Hepatic stellate cell (primary cell): ENCODE measurements at places on chromosomes 11 and 22.

- DNase-seq = no peak
Measured at GRCh38 chr22:30230787-30231461, 15.6 kb downstream of the LIF start.

DNA sequence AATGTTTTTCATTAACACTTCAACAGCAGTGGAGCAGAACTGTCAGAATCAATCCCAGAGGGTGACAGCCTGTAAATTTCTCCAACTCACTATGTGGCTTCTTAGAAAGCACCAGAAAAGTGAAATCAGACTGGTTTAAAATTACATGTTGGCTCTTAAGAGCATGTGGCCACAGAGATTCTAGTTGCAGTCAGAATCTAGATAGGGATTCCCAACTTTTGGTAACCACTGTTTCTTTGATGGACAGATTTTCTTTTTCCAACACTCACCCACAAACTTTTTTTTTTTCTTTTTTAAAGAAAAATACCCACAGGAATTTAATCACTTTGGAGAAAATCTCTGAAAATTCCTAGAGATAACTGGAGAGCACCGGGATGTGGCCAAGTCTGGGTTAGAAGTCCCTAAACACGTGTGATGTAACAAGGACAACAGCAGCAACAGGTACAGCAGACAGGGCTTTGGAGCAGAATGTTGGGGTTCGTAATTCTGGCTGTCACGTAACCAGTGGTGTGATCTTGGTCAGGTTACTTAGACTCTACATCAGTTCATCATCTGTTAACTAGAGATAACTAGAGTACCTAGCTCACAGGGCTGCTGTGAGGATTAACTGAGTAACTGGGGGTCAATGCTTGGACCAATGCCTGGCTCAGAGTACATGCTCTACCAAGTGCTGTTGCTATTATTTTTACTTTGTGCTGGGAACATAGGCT is 100.1 kb downstream of the NAT10 start:
- DNase-seq = no peak

GRCh38 chr22:32309585-32310251 is 47.9 kb upstream of the RFPL3 start:
- no peak for DNase-seq

- no peak for DNase-seq
Measured at GRCh38 chr11:13963169-13963948, 836 bp downstream of the SPON1 start.

- DNase-seq = no peak
Measured at GRCh38 chr11:1573903-1574237, 1.8 kb upstream of the DUSP8 start.

- DNase-seq = no peak
Measured at GRCh38 chr11:15189641-15190365, 75.1 kb downstream of the INSC start.

GRCh38 chr11:776561-777287 is 563 bp downstream of the GATD1 start:
- DNase-seq = peak; percentile 74

- no peak for DNase-seq
Measured at GRCh38 chr11:44016546-44017442, 31.0 kb upstream of the ACCSL start.

- DNase-seq = no peak
Measured at GRCh38 chr11:63670096-63670432, 1.1 kb downstream of the ATL3 start.

DNA sequence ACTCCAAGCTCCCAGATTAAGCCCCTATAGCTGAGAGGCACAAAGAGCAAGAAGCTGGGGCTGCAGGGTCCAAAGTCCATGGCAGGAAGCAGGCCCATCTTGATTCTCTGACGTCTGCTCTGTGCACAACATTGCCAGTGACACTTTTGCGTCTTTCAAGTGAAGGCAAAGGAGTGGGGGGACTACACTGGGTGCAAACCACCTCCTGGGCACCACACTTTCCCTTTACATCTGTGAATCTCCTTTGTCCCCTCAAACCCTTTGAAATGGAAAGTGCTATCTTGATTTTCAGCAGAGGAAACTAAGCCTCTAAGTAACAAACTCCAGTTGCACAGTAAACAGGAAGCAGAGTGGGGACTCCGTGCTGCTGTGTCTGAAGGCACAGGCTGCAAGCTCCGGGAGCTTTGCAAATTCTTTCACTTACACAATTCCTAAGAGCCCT is 428.0 kb downstream of the LARGE1 start:
- DNase-seq = no peak

DNA sequence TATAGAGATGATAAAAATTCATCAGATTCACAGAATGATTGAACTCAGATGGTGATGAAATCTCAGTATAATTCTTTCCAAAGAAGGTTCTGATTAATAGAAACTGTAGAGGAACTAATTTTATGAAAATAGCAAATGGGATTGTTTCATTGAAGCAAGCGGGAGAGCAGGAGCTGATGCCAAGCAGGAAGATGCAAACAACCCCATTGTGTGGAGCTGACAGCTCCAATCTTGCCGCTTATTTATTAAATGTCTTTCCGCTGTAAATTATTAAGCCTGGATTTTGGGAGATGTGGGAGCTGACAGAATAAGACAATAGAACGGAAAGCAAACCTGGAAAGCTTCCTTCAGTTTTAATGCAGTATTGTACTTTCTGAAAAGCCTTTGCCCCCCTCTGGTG is 6.0 kb upstream of the TMEM218 start:
- DNase-seq = no peak
